ENCODE measurements at places on chromosomes 2 and 18. TPM values are rescaled to one million over a fixed set of nuclear protein-coding genes. Genes with fewer than 3 reads are reported as not detected.

DNA sequence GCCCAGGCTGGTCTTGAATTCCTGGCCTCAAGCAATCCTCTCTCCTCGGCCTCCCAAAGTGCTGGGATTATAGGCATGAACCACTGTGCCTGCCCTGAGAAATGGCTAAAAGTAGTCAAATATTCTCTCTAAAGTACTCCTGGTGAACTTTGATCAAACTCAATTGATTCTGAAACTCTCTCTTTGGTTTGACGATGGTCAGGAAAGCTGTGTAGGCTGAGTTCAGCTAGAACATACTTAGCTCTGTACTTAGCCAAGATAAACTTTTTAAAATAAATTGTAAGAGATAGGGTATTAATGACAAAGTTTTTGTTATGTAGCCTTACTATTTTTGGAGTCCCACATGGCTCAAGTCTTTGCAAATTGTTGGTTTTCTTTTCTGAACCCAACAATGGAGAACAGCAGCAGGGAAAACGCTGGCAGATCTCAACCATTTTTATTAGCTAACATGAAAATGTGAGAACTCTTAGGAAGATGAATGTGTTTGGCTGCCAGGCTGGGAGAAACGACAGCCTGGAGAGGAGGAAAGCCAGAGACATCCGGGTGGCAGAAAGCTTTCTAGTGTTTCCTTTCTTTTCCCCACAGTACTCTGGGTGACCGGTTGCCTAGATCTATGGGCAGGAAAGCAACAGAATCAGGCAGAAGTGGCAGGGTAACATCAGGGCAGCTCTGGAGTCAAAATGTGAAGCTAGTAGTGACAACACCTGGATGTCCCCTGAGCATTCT lies 193.0 kb upstream of the LHCGR start:
- H3K27ac ChIP-seq, result no peak overlapping the region
- H3K4me3 ChIP-seq, result no peak overlapping the region
- DNase-seq, result no peak
- no peaks in the 10 kb centered on the region for H3K4me1 ChIP-seq
- no peaks in the 10 kb centered on the region for H3K36me3 ChIP-seq
- no peaks in the 10 kb centered on the region for H3K27me3 ChIP-seq

DNA sequence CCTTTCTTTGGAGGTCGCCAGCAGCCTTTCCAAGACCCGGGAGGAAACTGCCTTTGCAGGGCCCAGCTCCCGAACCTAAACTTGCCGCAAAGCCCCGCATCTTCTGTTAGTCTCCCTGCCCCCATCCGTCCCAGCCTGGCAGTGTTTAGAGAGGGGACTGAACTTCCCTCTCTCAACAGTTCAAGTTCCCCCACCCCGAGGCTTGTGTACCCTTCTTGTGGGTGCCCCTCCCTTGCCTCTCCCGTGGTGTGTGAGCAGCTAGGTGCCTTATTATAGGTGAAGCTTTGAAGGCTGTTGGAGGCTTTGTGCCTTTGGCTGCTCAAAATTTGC lies 1.4 kb downstream of the LBH start:
- DNase-seq, result no peak
- peaks cover 4% of the 10 kb centered on the region for H3K36me3 ChIP-seq
- peak overlapping the region; percentile 92 for H3K4me3 ChIP-seq
- no peak overlapping the region for H3K27ac ChIP-seq

DNA sequence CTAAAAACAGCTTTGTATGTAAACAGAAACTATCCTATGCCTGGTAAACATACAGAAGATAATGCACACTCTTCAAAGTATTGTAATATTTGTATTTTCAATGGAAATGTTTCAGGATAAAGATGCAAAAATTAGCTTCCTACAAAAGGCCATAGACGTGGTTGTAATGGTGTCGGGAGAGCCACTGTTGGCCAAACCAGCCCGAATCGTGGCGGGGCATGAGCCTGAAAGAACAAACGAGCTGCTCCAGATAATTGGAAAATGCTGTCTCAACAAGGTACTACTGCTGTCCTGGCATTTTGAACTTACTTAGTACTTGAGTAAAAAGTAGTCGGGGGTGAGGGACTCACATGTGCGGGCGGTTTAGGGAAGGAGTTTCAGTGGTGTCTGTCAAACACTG lies 5.4 kb downstream of the TRAF3IP1 start:
- H3K27me3 ChIP-seq, result no peaks in the 10 kb centered on the region
- no peak overlapping the region for H3K27ac ChIP-seq
- no peak overlapping the region for H3K4me3 ChIP-seq
- DNase-seq, result no peak
- H3K36me3 ChIP-seq, result peaks cover 16% of the 10 kb centered on the region

DNA sequence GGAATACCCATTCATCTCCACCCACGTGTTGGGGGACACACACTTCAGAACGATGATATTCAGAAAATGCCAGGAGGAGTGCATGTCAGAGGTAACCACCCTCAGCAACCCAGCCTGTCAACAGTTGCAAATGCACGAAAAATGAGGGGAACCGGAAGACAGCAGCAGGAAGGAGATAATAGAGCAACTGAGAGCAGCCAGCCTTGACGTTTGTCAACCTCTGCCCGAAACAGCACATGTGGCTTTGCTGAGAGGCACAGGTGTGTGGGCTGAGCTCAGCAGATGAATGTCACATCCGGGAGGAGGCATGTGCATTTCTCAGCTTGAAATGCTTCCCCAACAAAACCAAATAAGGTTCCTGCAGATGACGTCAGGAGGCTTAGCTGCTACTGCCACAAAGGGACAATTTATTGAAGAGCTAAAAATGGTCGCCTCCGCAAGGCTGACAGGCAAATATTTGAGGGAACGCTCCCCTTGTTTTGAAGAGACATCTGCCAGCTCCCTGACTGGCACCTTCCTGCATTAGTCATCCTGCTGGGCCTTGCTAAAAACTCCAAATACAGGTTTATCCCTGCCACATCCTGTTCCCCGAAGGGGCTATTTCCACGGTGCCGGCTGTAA lies 419.0 kb downstream of the NBAS start:
- no peaks in the 10 kb centered on the region for H3K4me1 ChIP-seq
- DNase-seq, result no peak
- H3K27me3 ChIP-seq, result no peaks in the 10 kb centered on the region

- H3K4me1 ChIP-seq, result no peaks in the 10 kb centered on the region
- DNase-seq, result no peak
- no peaks in the 10 kb centered on the region for H3K27me3 ChIP-seq
- H3K27ac ChIP-seq, result no peak overlapping the region
- no peaks in the 10 kb centered on the region for H3K36me3 ChIP-seq
Measured at GRCh38 chr2:30177956-30178355, 31.1 kb downstream of the YPEL5 start.

GRCh38 chr2:88199912-88200682 lies 30.0 kb downstream of the THNSL2 start:
- H3K4me1 ChIP-seq, result no peaks in the 10 kb centered on the region
- H3K36me3 ChIP-seq, result no peaks in the 10 kb centered on the region
- no peak overlapping the region for H3K27ac ChIP-seq
- peak; percentile 53 for DNase-seq
- peaks cover 12% of the 10 kb centered on the region for H3K27me3 ChIP-seq
- no peak overlapping the region for H3K4me3 ChIP-seq

DNA sequence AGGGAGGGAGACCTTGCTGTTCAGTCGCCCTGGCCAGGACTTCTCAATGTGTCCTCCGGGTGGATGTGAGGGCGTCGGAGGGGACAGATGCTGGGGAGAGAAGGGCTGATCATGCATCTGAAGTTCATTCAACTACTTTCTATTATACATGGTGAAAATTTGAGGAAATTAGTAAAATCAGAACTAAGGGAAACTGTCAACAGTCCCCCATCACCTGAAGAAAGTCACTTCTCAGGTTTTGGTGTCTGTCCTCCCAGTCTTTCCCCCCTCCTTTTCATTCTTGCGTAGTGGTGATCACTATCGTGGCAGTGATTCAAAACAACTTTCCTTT lies 17.4 kb upstream of the ACKR3 start:
- no peak overlapping the region for H3K4me3 ChIP-seq
- H3K4me1 ChIP-seq, result no peaks in the 10 kb centered on the region
- H3K27me3 ChIP-seq, result no peaks in the 10 kb centered on the region
- no peak for DNase-seq
- H3K27ac ChIP-seq, result no peak overlapping the region
- H3K36me3 ChIP-seq, result no peaks in the 10 kb centered on the region

DNA sequence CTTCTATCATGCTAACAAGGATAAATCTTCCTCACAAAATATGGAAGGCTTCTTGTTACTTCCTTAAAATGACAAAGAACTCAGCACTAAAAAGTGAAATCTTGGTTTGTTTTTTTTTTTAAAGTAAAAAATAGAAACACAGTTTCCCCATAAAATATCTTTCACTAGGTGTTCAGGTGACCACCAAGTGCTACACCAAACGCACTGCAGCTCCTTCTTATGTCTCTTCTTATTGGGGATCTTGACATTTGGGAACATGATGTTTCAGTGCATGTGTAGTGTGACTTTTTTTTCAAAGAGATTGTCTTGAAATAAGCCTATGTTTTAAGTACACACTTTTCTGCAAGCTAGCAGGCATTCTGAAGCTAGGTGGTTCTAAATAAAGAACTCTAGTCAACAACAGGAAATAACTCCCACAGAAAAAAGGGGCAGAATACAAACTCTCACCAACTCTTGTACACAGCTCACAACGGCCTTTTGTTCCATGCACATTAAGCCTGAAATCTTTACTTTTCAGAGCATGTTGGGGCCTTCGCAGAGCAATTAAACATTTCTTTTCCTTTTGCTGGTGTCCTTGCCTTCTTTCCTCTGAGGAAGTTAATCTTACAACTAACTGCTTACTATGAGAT lies 13.2 kb upstream of the SERTAD2 start:
- H3K27me3 ChIP-seq, result no peaks in the 10 kb centered on the region
- no peaks in the 10 kb centered on the region for H3K36me3 ChIP-seq
- H3K27ac ChIP-seq, result no peak overlapping the region
- H3K4me1 ChIP-seq, result peaks cover 2% of the 10 kb centered on the region

GRCh38 chr2:47077442-47078117 lies 77.5 kb downstream of the STPG4 start:
- H3K36me3 ChIP-seq, result no peaks in the 10 kb centered on the region
- peak overlapping the region; percentile 97 for H3K27ac ChIP-seq
- H3K4me3 ChIP-seq, result no peak overlapping the region
- no peak for DNase-seq

DNA sequence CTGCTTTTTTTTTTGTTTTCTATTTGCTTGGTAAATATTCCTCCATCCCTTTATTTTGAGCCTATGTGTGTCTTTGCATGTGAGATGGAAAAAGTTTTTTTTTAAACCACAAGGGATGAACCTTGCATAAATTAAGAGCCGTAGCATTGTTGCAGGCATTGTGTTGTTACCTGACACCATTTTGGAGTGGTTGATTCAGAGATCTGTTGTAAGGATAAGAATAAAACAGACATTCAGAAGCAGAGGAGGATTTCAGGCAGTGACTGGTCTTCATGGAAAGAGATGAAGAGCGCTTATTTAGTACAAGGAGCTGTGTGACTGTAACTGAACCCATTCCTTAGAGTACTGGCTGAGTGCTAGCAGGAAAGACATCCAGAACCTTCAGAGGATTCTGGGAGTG lies 101.2 kb downstream of the LTBP1 start:
- no peaks in the 10 kb centered on the region for H3K27me3 ChIP-seq
- no peaks in the 10 kb centered on the region for H3K36me3 ChIP-seq
- DNase-seq, result no peak
- no peak overlapping the region for H3K4me3 ChIP-seq
- H3K27ac ChIP-seq, result 0 out of 2 replicates have a peak overlapping the region, but pooled peaks have one; percentile 0
- no peaks in the 10 kb centered on the region for H3K4me1 ChIP-seq

GRCh38 chr2:182634386-182634785 lies 81.7 kb upstream of the DNAJC10 start:
- DNase-seq, result no peak
- no peak overlapping the region for H3K27ac ChIP-seq
- H3K36me3 ChIP-seq, result no peaks in the 10 kb centered on the region
- no peaks in the 10 kb centered on the region for H3K4me1 ChIP-seq

GRCh38 chr2:40106061-40106460 lies 327.0 kb upstream of the THUMPD2 start:
- no peak overlapping the region for H3K4me3 ChIP-seq
- no peak overlapping the region for H3K27ac ChIP-seq
- no peak for DNase-seq
- H3K27me3 ChIP-seq, result no peaks in the 10 kb centered on the region

DNA sequence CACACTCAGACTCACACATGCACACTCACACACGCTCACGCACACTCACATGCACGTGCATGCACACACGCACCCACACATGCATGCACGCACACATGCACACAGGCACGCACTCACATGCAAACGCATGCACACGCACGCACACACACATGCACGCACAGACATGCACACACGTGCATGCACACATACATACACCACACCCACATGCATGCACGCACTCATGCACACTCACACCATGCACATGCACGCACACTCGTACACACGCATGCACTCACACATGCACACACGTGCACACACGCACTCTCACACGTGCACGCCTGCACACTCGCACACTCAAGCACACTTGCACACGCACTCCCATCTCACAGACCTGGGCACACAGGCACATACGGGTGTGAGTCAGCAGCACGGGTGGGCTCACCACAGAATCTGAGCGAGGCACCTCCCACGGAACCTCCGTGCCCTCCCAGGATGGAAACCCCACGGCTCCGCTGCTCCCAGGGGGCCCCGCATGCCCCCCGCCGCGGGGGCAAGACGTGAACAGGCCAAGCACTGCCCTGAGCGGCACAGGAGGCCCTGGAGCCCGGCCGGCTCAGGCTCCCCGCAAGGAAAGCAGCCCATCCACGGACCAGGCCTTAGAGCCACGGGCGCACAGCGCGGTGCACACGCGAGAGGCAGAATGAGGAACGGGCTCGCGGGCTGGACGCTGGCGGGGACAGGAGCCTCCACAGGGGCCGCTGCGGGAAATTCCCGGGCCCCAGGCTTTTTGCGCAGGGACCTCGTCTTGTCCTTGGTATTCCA lies 8.4 kb upstream of the KCNG2 start:
- H3K27ac ChIP-seq, result no peak overlapping the region
- DNase-seq, result no peak
- H3K4me3 ChIP-seq, result no peak overlapping the region
- no peaks in the 10 kb centered on the region for H3K4me1 ChIP-seq
- no peaks in the 10 kb centered on the region for H3K36me3 ChIP-seq
- H3K27me3 ChIP-seq, result peaks cover 83% of the 10 kb centered on the region

- H3K36me3 ChIP-seq, result no peaks in the 10 kb centered on the region
- DNase-seq, result no peak
- no peak overlapping the region for H3K4me3 ChIP-seq
- no peaks in the 10 kb centered on the region for H3K4me1 ChIP-seq
- no peak overlapping the region for H3K27ac ChIP-seq
- peaks cover 22% of the 10 kb centered on the region for H3K27me3 ChIP-seq
Measured at GRCh38 chr2:102345329-102345920, 10.2 kb upstream of the IL18R1 start.

Gene TM4SF20
- 0.03 TPM for polyA plus RNA-seq

Gene POTEJ
- polyA plus RNA-seq, result not detected
